ENCODE measurements at places on chromosomes 12 and 14. TPM values are rescaled to one million over a fixed set of nuclear protein-coding genes. Genes with fewer than 3 reads are reported as not detected.

DNA sequence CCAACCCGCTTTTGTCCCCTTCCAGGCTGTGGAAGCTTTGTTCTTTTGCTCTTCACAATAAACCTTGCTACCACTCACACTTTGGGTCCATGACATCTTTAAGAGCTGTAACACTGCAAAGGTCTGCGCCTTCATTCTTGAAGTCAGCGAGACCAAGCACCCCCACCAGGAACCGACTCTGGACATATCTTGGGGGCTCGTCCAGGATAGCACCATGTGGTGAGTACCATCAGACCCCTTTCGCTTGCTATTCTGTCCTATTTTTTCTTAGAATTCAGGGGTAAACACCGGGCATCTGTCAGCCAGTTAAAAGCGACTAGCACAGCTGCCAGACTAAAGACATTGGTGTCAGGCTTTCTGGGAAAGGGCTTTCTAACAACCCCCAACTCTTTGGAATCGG is 137.6 kb upstream of the PPFIA2 start:
- no peak for DNase-seq

The IL31 gene
- not detected for total RNA-seq

- peak; percentile 37 for DNase-seq
Observed at GRCh38 chr12:117025481-117026151, 73.6 kb downstream of the TESC start.

GRCh38 chr14:93033983-93034670 is 81.6 kb downstream of the ITPK1 start:
- DNase-seq = no peak

GRCh38 chr12:3802721-3803120 is 49.8 kb upstream of the CRACR2A start:
- no peak for DNase-seq

DNA sequence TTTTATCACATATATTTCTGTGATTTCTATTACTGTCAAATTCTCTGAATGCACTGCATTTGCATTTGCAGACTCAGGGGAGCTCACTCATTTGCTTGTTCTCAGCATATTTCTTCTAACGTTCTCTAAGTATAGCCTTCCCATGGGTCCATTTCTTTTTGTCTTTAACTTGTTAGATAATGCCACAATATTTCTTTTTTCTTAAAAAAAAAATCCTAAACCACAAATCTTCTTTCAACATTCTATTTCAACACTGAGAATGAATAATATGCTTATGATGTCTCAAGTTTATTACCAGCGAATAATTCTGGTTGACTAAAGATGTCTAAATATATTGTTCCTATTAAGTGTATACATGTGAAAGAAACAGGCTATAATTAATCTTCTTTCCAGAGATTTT is 200.2 kb downstream of the ANO6 start:
- no peak for DNase-seq

- DNase-seq = peak; percentile 41
Observed at GRCh38 chr12:66035288-66035966, 95.1 kb downstream of the LLPH start.

- DNase-seq = no peak
Observed at GRCh38 chr14:70265422-70265821, 76.7 kb upstream of the SLC8A3 start.

The GIT2 gene
- total RNA-seq = 65.6 TPM

The RECQL gene
- 57.8 TPM for total RNA-seq

All from glomerular endothelial cell (primary cell).